T-helper 9 cell (primary cell): ENCODE measurements at places on chromosomes 2 and 18.

- no peak for DNase-seq
These were observed 37.0 kb upstream of the TMEM18 start for GRCh38 chr2:714005-714741.

GRCh38 chr2:159035790-159036411 lies 67.5 kb downstream of the TANC1 start:
- peak; percentile 2 for DNase-seq

GRCh38 chr2:143720095-143720664 lies 591.0 kb downstream of the ARHGAP15 start:
- no peak for DNase-seq

DNA sequence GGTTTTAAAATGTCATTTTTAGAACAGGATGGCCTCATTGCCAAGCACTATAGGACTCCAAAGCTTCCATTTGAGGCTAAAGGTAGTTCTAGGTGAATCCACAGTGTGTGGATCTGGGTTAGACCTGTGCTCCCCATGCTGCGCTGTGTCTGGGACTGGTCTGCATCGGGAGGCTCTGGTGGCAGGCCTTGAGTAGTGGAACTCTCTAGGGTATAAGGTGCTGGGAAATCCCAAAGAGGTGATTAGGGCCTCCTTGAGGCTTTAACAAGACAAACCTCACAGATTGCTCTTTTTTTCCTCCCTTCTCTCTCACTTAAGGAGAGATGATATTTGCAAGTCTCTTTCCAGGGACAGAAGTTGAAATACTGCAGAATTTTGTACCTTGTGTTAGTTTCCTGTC lies 9.3 kb downstream of the SEC11C start:
- DNase-seq, result no peak

- no peak for DNase-seq
These were observed 3.4 kb upstream of the ANKRD12 start for GRCh38 chr18:9133225-9133624.

DNA sequence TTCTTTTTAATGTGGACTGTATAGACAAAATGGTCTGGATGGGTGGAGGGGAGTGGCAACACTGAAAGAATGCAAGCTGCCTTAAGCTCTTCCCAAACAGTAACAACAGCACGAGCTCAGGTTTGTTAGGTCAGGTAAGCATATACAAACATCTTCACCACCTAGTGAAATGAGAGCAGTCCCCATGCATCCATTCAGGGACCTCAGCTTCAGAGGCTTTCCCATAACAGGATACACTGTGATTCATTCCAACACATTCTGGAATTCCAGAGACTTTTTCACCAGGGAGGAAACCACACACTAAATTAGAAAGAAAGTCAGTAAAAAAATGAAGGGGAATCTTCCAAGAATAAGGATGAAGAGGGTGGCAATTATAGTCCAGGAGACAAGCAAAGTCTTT lies 50.4 kb upstream of the BZW1 start:
- no peak for DNase-seq

DNA sequence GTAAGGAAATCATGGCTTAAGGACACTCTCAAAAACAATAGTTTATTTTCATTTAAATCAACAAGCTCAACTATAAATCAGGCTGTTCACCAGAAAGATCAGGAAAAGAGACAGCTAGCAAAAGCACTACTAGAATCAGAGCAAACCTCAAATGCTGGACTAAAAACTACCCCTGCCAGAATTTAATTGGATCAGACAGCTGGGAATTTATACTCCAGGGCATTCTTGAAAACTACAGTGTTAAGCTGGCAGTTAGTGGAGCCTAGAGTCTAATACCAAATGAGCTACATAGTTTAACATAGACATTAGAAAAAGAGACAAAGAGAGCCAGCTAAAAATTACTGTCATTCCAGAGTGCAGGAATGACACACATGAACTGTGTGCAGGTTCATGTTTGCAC lies 1016.4 kb upstream of the CRIM1 start:
- DNase-seq, result no peak

DNA sequence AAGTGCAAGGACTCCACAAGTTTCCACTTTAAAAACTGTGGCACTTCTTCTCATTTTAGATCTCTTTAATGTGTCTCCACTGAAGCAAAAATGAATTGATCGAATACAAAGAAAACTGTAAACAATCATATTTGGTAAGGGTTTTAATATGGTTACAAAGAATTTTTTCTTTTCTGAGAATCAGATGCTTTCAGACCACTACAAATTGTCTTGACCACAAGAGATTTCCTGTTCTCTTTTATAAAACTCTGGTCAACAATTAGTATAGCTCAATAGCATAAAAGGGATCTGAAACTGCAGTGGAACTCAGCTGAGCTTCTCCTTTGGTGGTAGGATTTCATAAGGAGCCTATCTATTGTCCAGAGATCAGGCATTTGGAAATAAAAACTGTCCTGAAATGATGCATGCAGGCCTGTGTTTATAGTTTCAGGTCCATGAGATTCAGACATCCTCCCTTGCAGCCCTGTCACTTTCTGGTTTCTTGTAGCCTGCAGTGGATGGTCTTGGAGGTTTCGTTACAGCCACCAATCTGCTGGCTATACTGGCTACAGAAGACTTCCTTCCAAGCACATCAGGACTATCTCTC lies 120.0 kb downstream of the DOCK10 start:
- DNase-seq, result no peak

DNA sequence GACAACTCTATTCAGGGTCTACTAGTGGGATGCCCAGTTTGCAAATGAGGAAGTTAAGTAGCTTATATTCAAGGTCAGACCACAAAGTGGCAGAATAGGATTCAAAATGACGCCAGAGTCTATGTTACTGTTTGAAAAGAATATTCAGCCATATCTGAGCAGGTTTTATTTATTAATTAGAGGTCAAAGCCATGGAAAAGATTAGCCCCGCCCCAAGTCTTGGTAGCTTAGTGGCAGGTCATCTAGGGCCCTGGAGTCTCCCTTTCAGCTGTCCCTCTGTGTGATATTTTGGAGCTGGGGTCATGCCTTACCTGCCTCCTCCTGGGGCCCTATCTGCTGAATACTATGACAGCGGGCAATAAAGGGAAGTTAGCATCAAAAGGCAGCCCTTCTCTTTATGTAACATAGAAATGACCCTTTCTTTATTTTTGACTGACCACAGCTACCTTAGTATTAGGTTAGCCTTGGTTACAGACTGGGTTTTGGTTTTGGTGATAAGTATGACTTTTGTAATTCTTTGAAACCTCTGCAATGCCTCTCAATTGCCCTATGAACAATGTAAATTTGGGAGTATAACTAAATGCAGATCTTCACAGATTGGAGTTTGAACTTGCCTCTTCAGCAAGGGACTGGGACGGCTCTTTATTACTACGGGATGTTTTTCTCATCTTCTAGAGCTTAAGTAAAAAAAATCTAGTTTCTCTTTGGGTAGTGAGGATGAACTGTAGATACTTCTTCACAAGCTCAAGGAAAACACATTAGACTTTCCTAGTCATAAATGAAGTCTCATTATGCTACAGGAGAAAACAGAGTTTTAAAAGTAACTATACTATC lies 153.0 kb upstream of the ITGA4 start:
- DNase-seq, result no peak

DNA sequence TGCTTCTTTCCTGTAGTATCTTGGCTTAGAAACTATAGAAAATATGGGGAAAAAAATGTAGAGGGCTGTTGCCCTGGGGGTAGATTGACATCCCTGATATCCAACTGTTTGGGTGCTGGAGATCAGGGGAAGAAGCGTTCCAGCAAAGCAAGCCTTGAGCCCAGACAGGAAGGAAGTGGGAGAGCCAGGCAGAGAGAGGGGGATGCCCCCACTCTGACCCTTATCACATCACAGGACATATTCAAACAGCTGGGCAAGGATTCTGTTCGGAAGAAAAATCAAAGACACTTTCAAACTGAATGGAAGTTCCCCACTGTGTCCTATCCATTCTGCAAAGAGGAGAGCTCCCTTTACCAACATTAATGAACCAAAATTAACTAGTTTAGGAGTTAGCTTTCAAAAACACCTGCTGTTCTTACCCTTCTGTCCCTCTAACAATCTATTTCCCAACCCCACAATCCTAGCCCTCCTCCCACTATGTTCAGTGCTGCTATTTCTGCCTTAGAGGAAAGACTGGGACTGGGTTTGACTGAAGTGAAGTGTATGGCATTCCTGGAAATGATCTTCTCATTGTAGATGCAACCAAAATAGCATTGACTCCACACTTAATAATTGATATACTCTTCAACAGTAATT lies 16.9 kb upstream of the KCNG3 start:
- DNase-seq, result no peak

- no peak for DNase-seq
These were observed 46.9 kb upstream of the POMC start for GRCh38 chr2:25215232-25215631.

DNA sequence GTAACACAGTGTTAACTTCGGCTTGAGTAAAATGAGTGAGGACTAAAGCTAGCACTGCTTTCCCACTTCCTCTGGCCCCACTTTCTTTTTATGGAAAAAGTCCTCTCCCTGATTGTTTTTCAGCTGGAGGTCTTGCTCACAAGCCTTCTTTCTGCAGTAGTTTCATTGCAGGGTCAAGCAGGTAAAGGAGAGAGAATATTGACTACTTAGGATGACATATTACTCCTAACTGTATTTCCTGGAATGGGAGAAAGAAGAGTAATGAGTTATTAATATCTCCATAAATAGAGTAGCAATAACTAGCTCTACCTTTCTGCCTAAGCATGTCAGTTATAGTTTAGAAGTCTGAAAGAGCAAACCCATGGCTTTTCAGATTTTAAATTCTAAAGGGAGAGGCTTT lies 45.0 kb downstream of the MAP4K4 start:
- no peak for DNase-seq

GRCh38 chr2:8609357-8609811 lies 72.5 kb upstream of the ID2 start:
- DNase-seq, result no peak

DNA sequence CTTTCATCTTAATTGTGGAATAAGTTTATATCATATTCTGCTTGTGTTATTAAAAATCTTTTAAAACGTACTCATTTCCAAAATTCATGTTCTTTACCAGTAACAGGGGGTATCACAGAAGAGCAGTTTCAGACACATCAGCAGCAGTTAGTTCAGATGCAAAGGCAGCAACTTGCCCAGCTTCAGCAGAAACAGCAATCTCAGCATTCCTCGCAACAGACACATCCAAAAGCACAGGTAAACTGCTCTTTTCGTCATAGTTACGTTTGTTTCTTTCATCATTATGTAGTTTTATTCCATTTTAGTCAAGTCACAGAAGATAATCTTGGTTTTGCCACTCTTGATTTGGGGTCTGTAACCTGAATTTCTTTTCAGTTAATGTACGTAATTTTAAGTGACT lies 93.5 kb upstream of the KIF5C start:
- no peak for DNase-seq

- no peak for DNase-seq
These were observed 9.7 kb downstream of the UCN start for GRCh38 chr2:27298391-27299080.

GRCh38 chr2:180463608-180464007 lies 456.5 kb upstream of the CWC22 start:
- no peak for DNase-seq

- DNase-seq, result no peak
These were observed 11.3 kb downstream of the GFPT1 start for GRCh38 chr2:69375494-69376353.

GRCh38 chr2:12807907-12808810 lies 91.4 kb downstream of the TRIB2 start:
- no peak for DNase-seq

DNA sequence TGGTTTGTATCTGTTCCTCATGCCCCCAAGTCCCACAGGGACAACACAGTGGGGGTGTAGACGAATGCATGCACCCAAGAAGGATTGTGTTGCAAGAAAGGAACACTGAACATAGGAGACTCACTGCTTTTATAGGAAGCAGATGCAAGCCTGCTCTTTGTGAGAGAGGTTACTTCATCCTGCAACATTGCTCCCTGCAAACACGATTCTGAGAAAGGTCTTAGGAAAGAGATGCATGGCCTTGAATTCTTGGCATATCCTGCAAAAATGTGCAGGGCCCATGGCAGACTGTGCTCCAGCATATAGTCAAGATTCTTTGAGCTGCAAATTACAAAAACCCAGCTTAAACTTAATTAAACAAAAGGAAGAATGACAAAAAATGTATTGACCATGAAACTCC lies 312.2 kb upstream of the MGAT5 start:
- DNase-seq, result no peak

DNA sequence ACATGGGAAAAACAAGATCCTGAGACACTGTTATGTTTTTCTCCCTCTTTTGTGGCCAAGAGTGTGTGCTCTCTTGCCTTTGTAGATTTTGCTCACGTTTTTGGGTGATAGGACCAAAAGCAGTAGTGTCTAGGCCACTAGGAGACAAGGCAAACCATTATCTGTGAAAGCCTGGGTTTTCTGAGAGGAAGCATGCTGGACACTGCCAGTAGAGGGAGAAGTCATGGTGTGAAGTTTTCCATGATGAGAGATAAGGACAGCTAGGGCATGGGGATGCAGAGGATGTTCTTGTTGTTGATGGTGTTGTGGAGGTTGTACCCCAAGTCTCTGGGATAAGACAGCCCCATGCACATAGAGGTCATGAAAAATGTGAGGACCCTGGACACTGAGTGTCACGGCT lies 285.3 kb downstream of the SOX11 start:
- no peak for DNase-seq

DNA sequence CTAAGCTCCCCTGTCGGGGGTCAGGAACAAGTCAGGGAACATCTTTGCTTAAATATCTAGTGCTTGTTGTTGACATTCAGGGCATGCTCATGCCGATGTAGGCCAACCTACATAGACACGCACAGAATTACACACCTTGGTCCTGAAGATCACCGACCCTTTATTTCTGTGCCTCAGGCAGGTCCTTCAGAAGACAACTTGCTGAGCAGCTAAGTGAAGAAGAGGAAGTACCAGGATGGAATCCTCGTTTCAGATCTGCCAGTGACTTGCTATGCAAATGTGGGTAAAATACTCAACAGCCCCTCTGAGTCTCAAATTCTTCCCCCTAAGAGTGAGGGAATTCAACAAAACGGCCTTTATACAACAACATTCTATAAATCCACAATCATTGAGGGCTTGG lies 494.7 kb downstream of the BCL11A start:
- DNase-seq, result no peak

- DNase-seq, result no peak
These were observed 182.3 kb downstream of the KLHL29 start for GRCh38 chr2:23567161-23567756.

- DNase-seq, result no peak
These were observed 62.1 kb downstream of the LRRFIP1 start for GRCh38 chr2:237689336-237690131.

GRCh38 chr2:144650907-144651306 lies 131.0 kb upstream of the ZEB2 start:
- no peak for DNase-seq

GRCh38 chr2:17940091-17940630 lies 61.7 kb downstream of the KCNS3 start:
- no peak for DNase-seq

DNA sequence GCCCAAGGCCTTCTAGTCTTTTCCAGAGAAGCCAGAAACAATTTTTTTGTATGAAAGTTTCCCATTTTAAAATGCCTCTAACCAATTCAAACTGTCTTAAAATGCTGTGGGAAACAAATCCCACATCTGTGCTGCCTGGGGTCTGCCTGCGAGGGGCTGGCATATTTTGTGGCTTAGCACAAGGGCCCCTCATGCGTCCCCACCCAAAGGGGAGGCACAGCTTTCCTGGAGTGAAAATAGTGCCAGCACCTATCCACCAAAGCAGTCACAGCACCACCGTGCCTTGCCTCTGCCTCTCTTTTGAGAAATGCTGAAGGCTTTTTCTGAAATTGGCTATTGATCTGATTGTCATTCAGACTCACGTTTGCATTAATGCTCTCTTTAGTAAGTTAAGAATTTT lies 22.2 kb upstream of the GNAL start:
- no peak for DNase-seq

GRCh38 chr2:39737661-39738060 lies 41.4 kb downstream of the THUMPD2 start:
- no peak for DNase-seq
